ENCODE measurements at places on chromosomes 4 and X.

DNA sequence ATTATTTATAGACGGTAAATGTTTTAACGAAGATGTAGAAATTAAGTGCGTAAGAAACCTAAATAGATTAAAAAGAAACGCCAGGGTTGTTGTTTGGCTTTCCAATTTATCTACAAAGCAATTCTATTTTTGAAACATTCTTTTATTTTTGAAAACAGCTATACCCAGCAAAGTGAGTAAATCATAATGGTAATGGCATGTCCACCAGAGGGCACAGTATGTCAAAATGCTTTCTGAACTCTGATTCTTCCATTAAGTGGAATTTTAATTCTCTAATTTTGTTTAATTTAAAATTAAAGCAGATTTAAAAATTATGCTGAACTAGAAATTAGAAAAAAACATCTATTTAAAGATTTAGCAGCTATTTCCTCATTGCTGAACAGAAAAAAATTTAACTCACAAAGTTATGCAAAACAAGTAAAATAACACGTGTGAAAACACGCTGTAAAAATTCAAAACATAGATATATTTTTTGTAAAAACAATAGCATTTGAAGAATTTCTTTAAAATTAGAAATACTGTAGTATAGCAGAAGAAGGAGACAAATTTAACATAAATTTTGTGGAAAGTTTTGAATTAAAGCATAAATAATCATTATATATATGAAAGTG, 26.5 kb downstream of the RASSF6 start:
- no peak for DNase-seq

- no peak for DNase-seq
Observed at GRCh38 chrX:97691901-97692455, 808.3 kb downstream of the RPA4 start.

GRCh38 chrX:55057675-55058249, 17.1 kb upstream of the PAGE2B start:
- peak; percentile 26 for DNase-seq

DNA sequence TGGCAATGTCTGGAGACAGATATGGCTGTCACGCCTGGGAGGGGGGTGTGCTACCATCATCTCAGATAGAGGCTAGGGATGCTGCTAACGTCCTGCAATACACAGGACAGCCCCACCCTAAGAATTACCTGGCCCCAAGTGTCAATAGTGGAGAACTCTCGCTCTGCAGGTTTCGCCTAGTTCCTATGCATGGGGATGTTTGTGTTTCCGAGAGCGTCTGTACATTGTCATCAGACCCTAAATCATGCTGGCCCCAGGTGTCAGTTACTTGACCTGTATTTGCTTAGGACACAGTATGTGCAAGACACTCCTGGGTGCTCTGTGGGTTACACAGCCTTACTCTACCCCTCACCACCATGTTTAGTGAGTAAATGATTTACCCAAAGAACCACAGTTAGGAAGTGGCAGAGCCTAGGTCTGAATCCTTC, 90.8 kb downstream of the AFF1 start:
- peak; percentile 87 for DNase-seq

GRCh38 chr4:85445050-85445639, 29.8 kb upstream of the ARHGAP24 start:
- no peak for DNase-seq

DNA sequence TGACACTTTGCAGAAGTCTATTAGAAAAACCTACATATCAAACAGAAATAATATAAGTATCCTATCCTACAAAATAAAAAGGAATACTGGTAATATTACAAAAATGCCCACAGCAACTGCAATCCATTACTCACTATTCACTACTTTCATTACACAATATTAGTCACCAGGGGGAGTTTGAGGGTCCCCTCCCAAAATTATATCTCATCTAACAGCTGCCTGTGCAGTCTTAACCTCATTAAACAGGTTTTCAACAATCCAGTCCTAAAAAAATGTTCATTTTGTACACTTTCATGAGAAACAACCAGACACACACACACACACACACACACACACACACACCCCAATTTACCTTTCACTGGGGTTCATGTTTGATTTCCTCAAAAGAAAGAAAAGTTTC, 2.9 kb downstream of the CLOCK start:
- DNase-seq, result no peak

- DNase-seq, result no peak
Observed at GRCh38 chr4:172480471-172480870, 667.3 kb downstream of the GALNTL6 start.

DNA sequence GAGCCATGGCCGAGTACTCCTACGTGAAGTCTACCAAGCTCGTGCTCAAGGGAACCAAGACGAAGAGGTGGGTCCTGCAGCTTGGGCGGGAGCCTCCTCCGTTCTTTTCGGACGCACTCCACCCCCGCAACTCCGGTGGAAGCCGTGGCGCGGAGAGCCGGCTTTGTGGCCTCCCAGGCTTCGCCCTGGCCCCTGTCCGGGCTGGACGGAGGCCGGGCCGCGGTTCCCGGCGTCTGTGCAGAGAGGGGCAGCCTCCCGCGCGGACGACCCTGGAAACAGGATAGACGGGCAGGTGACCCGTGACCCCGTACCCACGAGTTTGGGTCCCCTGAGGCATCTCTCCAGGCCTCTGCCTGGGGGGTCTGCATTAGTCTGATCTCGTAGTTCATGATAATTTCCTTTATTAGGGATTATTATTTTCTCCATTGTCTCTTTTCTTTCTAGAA, 356 bp downstream of the FRG1 start:
- no peak for DNase-seq

- DNase-seq, result peak; percentile 31
Observed at GRCh38 chr4:21134994-21135393, 434.7 kb downstream of the PACRGL start.

- no peak for DNase-seq
Observed at GRCh38 chrX:40100537-40101429, 3.0 kb upstream of the BCOR start.

DNA sequence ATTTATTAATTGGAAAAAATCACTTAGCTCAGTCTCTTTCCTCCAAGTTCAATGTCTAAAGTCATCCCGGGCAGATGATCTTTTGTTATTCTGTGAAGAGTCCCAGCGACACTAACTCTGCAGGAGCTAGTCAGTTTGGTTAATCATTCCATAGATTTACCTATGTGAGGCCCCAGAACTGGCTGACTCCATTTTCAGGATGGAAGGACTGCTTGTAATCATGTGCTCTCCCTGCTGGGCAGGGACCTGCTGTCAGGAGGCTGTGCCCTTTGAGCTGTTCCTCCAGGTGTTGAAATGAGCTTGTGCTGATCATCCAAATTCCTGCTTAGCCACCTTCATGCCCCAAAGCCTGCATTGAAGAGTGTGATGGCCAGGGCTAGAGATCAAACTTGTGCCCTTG, 169.8 kb downstream of the NHS start:
- no peak for DNase-seq

GRCh38 chr4:49018718-49019295, 32.7 kb downstream of the CWH43 start:
- DNase-seq, result no peak

DNA sequence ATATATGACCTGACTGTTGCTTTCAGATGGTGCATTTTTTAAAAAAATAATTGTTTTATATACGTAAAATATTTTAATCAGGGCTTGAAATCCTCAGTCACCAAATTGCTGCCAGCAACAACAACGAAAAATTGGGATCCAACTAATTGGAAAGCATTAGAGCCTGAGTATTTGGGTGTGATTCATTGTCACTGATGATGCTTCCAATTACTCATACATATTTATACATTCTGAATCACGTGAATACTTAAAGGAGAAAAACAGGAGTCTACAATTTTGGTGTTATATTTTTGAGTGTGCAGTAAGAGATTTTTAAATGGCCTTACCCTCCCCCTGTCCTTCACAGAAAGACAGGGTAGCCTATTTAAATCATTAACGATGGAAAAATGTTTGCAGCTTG, 765.6 kb upstream of the TENM3 start:
- DNase-seq, result no peak

DNA sequence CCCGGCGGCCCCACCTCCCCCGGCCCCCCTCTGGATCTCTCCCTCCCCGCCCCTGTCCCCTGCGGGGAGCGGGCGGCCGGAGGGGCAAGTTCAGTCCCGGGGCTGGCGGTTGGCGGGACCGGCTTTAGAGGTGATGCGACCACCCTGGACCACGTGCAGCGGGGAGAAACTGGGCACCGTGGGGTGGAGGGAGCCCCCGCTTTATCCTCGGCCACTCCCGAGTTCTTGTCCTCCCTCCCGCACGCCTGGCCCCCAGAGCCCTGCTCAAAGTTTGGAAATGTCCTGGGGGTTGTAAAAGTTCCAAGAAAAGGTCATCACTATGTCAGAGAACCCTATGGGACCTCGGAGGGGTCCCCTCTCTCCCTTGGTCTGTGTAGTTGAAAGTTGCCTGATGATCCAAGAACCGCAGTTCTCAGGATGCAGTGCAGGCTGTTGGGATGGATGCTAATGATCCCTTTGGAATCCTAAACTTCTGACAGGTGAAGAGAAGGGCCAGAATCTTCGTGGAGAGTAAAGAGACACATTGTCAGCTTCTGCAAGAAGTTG, 411 bp upstream of the VEGFC start:
- no peak for DNase-seq

DNA sequence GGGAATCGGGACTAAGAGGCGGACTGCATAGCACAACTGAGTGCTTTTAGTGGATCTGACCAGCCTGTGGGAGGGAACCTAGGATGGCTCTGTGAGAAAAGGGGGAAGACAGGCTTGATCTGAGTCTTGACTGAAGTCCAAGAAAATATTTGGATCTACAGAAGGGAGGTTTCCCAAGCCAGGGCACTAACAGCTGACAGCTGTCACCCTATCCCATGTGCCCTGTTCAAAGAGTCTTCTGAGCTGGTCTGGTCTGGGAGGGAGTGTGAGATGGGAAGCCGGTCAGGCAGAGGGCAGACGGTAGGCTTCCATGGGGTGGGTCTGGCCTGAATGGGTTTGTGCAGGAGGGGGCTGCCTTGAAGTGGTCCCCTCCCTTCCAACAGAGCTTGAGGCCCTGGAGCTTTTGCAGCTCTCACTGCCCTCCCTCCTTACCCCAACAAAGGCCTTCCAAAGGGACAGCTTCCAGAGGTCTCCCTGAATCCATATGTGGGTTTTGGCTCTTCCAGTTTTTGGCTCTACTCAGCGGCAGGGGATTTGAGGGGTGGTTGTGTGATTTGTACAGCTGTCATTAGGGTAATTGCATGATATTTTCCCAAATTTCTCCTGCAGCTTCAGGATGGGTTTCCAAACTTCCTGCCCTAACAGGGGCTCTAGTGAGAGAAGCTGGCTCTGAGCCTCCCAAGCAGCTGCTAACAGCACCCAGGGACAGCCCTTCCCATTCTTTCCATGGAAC, 643.7 kb downstream of the BCOR start:
- DNase-seq, result no peak

All from renal cortical epithelial cell (primary cell).